Glutamatergic neuron (in vitro differentiated cells): ENCODE measurements at places on chromosomes 4 and X.

DNA sequence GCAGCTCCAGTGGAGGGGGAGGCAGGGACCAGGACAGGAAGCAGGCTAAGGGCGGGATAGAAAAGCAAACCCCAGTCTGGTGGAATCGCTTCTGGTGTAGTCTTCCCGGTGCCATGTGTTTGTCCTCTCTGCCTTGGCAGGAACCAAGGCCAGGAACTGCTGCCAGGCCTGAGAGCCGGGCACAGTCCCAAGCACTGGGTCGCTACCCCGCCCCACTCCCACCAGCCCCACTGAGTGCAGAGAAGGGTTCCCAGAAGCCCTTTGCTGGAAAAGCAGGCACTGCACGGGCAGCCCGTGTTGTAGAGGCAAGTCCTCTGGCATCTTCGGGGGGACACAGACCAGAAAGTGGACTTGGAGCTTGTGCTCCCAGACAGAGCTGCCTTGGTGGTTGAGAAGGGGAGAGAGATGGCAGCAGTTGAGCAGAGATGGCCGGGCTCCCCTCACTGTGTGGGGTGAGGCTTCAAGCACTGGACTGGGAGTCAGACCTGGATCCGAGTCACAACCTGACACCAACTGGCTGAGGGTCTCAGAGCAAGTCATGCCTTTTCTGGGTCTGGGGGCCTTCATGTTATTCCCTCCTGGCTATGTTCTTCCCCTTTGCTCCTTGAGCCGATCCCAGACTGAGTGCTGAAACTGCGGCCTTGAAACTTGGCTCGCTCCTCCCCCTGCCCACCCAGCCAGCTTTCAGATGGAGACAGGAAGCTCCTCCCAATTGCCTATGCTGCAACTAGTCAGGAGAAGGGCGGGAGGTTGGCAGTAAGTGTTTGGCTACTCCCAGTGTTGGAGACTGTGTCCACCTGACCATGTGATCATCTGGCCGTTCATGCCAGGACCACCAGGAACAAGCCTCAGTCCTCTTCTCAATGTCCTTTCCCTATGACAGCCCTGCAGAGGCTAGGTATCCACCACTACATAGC, 59.7 kb upstream of the MTM1 start:
- peaks cover 6% of the 10 kb centered on the region for H3K4me1 ChIP-seq
- H3K4me3 ChIP-seq: no peak overlapping the region
- H3K27me3 ChIP-seq: no peaks in the 10 kb centered on the region
- no peak overlapping the region for H3K27ac ChIP-seq

GRCh38 chrX:130084631-130085237, 25.6 kb downstream of the ELF4 start:
- no peak overlapping the region for H3K27ac ChIP-seq
- no peaks in the 10 kb centered on the region for H3K27me3 ChIP-seq
- H3K4me1 ChIP-seq: peaks cover 3% of the 10 kb centered on the region
- no peak for DNase-seq
- no peaks in the 10 kb centered on the region for H3K36me3 ChIP-seq

- peaks cover 5% of the 10 kb centered on the region for H3K36me3 ChIP-seq
- H3K27me3 ChIP-seq: peaks cover 4% of the 10 kb centered on the region
- no peak overlapping the region for H3K4me3 ChIP-seq
- no peak overlapping the region for H3K27ac ChIP-seq
- DNase-seq: no peak
- H3K4me1 ChIP-seq: no peaks in the 10 kb centered on the region
These were observed 115.4 kb upstream of the NUDT6 start for GRCh38 chr4:123037804-123038203.

DNA sequence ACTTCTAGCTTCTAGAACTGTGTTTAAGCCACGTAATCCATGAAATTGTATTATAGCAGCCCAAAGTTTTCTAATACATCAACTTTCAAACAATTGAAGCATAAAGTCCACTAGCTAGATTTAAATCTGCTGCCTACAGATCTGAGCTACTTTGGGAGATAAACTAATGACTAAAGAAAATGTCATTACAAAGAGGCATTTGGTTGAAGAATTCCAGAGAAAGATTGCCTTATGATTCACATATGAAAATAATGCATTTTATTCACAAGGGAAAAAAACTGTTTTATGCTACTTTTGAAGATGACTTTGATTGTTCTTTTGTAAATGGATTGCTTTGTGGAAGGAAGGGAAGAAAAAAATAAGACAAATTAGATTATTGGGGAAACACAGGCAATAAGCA, 124.1 kb upstream of the SLIT2 start:
- H3K4me3 ChIP-seq: no peak overlapping the region
- no peak overlapping the region for H3K27ac ChIP-seq
- H3K4me1 ChIP-seq: no peaks in the 10 kb centered on the region
- no peaks in the 10 kb centered on the region for H3K36me3 ChIP-seq
- H3K27me3 ChIP-seq: no peaks in the 10 kb centered on the region

- H3K4me3 ChIP-seq: no peak overlapping the region
- H3K27me3 ChIP-seq: no peaks in the 10 kb centered on the region
- peaks cover 8% of the 10 kb centered on the region for H3K4me1 ChIP-seq
- no peak for DNase-seq
- no peaks in the 10 kb centered on the region for H3K36me3 ChIP-seq
- H3K27ac ChIP-seq: no peak overlapping the region
These were observed 98.2 kb upstream of the FAM9B start for GRCh38 chrX:9132036-9132638.

GRCh38 chrX:134747006-134747405, 88.7 kb upstream of the PLAC1 start:
- H3K27me3 ChIP-seq: peaks cover 2% of the 10 kb centered on the region
- no peaks in the 10 kb centered on the region for H3K36me3 ChIP-seq
- no peak overlapping the region for H3K27ac ChIP-seq
- H3K4me3 ChIP-seq: no peak overlapping the region
- peaks cover 12% of the 10 kb centered on the region for H3K4me1 ChIP-seq

DNA sequence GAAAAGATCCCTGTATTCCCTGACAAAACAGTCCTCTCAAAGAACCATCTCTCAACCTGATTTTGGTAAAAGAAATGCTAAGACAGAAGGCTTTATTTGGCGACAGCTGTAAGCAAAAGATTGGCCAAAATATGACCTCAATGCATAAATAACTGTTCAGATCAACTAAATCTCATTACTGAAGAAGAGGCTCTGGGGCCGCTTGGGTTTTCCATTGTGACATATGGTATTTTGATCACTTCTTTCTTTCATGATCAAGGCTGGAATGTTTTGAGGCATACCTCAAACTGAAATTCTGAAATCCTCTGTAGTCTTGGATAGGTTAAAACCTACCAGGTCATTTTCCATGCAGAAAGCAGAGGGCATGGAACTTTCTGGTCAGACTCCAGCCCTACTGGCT, 106.3 kb downstream of the C4orf51 start:
- peaks cover 4% of the 10 kb centered on the region for H3K27me3 ChIP-seq
- H3K4me1 ChIP-seq: peaks cover 2% of the 10 kb centered on the region
- H3K27ac ChIP-seq: no peak overlapping the region
- DNase-seq: no peak
- no peak overlapping the region for H3K4me3 ChIP-seq

- peaks cover 1% of the 10 kb centered on the region for H3K27me3 ChIP-seq
- no peak overlapping the region for H3K27ac ChIP-seq
- H3K4me1 ChIP-seq: peaks cover 5% of the 10 kb centered on the region
These were observed 13.0 kb upstream of the SEPSECS start for GRCh38 chr4:25172961-25173915.

GRCh38 chrX:2707334-2707760, 16.3 kb downstream of the CD99 start:
- peak; percentile 29 for DNase-seq
- peak overlapping the region; percentile 71 for H3K27ac ChIP-seq
- H3K27me3 ChIP-seq: peaks cover 6% of the 10 kb centered on the region
- peak overlapping the region; percentile 53 for H3K4me3 ChIP-seq

DNA sequence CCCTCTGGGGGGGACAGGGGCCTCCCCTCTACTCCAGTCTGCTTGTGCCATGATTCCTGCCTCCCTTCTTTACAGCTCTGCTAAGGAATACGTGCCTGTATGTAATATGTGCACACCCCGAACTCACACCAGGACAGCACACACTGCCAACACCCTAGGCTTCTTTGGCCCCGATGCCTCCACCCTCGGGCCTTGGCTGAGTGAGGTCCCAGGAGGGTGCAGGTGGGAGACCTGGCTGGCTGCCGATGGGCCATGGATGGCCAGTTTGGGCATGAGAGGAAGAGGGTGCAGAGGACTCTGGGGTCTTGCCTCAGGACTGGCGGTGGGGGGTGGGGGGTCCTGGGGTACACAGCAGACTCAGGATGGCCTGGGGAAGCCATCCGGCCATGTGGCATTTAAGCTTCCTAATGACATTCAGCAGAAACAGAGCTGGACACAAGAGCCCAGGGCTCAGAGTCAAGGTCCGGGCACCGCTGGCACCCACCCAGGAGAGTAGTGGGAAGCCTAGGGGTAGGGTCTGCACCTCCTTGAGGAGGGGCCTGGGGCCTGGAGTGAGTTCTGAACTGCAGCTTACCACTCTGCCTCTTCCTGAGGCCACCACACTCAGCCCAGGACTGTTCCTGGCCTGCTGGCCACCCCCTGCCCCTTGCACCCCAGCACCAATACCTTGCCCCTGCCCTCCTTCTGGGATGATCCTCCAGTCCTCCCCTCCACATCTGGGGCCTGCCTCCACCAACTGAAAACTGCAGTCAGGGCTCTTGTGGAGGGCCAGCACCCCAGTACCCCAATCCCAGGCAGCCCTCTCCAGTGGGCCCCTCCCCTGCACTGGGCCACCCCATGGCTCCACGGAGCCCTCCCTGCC, 2.1 kb upstream of the PCGF3 start:
- peaks cover 6% of the 10 kb centered on the region for H3K27me3 ChIP-seq
- DNase-seq: no peak
- no peak overlapping the region for H3K27ac ChIP-seq
- H3K36me3 ChIP-seq: peaks cover 4% of the 10 kb centered on the region
- no peak overlapping the region for H3K4me3 ChIP-seq

- H3K36me3 ChIP-seq: no peaks in the 10 kb centered on the region
- H3K27me3 ChIP-seq: peaks cover 4% of the 10 kb centered on the region
These were observed 581.8 kb downstream of the NLGN4X start for GRCh38 chrX:5646818-5647217.

- no peaks in the 10 kb centered on the region for H3K27me3 ChIP-seq
- H3K4me3 ChIP-seq: no peak overlapping the region
- H3K4me1 ChIP-seq: no peaks in the 10 kb centered on the region
- no peak for DNase-seq
These were observed 120.3 kb downstream of the EFHC2 start for GRCh38 chrX:44223150-44223549.

DNA sequence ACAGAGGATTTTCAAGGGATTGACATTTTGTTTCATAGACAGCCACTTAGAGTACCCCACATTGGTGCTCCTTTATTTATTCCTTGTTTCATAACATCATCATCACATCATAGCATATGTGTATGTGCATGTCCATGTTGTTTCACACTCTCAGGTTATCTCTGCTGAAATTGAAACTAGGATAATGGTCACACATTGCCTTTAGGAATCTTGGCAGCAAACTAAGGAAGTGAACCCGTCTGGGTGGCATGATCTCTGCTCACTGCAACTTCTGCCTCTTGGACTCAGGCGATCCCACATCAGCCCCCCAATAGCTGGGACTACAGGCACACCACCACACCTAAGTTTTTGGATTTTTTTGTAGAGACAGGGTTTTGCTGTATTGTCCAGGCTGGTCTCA, 234.2 kb upstream of the ANKRD50 start:
- no peak overlapping the region for H3K27ac ChIP-seq
- no peaks in the 10 kb centered on the region for H3K36me3 ChIP-seq
- no peak overlapping the region for H3K4me3 ChIP-seq

- no peak overlapping the region for H3K27ac ChIP-seq
- peaks cover 30% of the 10 kb centered on the region for H3K4me1 ChIP-seq
- peaks cover 8% of the 10 kb centered on the region for H3K27me3 ChIP-seq
- peak overlapping the region; percentile 71 for H3K4me3 ChIP-seq
- peak; percentile 74 for DNase-seq
- no peaks in the 10 kb centered on the region for H3K36me3 ChIP-seq
These were observed 2.2 kb downstream of the SORCS2 start for GRCh38 chr4:7194251-7195140.

- no peak overlapping the region for H3K27ac ChIP-seq
- DNase-seq: no peak
- no peaks in the 10 kb centered on the region for H3K4me1 ChIP-seq
- H3K27me3 ChIP-seq: no peaks in the 10 kb centered on the region
These were observed 82.7 kb downstream of the MXRA5 start for GRCh38 chrX:3263681-3264126.

GRCh38 chrX:69116077-69116476, 49.2 kb downstream of the PJA1 start:
- no peaks in the 10 kb centered on the region for H3K36me3 ChIP-seq
- no peak for DNase-seq
- no peaks in the 10 kb centered on the region for H3K4me1 ChIP-seq
- peaks cover 2% of the 10 kb centered on the region for H3K27me3 ChIP-seq

DNA sequence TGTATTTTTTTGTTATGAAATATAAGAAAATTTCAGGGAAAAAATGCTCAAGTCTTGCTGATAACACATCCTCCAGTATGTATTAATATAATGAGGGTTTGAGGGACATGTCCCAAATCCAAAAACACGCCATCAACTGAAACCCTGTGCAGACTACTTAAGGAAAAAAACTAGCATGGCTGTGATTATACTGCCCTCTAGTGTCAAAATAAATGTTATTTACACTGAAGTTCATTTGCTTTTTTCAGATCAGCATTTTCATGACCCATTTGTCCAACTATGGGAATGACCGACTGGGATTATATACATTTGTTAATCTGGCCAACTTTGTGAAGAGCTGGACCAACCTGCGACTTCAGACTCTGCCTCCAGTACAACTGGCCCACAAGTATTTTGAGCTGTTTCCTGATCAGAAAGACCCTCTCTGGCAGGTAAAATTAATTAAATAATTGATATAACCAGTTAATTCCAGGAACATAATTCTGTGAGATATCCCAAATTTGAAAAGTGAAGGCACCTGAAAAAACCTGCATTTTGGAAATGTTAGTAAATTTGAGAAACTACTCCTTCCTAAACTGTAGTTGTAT, 128.5 kb downstream of the PRSS12 start:
- H3K4me1 ChIP-seq: no peaks in the 10 kb centered on the region
- no peak for DNase-seq
- H3K4me3 ChIP-seq: no peak overlapping the region
- H3K27ac ChIP-seq: no peak overlapping the region
- no peaks in the 10 kb centered on the region for H3K27me3 ChIP-seq

DNA sequence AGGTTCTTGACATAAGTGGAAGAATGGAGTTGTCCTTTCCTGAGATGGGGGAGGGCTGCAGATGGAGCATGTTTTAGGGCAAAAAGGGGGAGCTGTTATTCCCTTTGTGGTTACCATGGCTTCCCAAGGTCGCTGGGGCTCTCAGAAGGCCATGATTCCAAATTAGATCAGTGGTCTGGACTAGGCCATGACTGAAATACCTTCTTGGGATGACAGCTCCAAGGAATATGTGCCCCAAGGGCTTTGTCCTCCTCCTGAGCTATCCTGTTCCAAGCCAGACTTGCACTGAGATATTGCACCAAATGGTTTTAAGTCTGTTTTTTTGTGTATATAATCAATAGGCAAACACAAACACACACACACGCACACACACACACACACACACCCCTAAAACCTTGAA, 3.0 kb upstream of the RBPJ start:
- peaks cover 13% of the 10 kb centered on the region for H3K36me3 ChIP-seq
- no peak for DNase-seq
- H3K4me3 ChIP-seq: peak overlapping the region; percentile 48

GRCh38 chrX:28135378-28136047, 154.3 kb upstream of the DCAF8L1 start:
- H3K4me1 ChIP-seq: no peaks in the 10 kb centered on the region
- H3K4me3 ChIP-seq: no peak overlapping the region
- no peaks in the 10 kb centered on the region for H3K36me3 ChIP-seq
- H3K27ac ChIP-seq: no peak overlapping the region
- DNase-seq: no peak

- peak; percentile 30 for DNase-seq
- no peak overlapping the region for H3K4me3 ChIP-seq
- H3K36me3 ChIP-seq: no peaks in the 10 kb centered on the region
These were observed 55.6 kb downstream of the CYLC1 start for GRCh38 chrX:83916525-83916924.
